Activated T-helper 2 cell treated with anti-CD3 and anti-CD28 coated beads, Interferon-gamma antibody, Interleukin-2, Interleukin-4, amounts not matched to agents 10 μg/mL and 5 μg/mL and 100 μg/mL, durations not matched to agents 14 hours and 24 hours and 36 hours (primary cell): ENCODE measurements at places on chromosomes 16 and 17. TPM values are rescaled to one million over a fixed set of nuclear protein-coding genes. Genes with fewer than 3 reads are reported as not detected.

GRCh38 chr17:56629531-56630075 is 36.1 kb downstream of the NOG start:
- DNase-seq, result no peak

The MT1H gene
- total RNA-seq, result not detected in 2 replicates

DNA sequence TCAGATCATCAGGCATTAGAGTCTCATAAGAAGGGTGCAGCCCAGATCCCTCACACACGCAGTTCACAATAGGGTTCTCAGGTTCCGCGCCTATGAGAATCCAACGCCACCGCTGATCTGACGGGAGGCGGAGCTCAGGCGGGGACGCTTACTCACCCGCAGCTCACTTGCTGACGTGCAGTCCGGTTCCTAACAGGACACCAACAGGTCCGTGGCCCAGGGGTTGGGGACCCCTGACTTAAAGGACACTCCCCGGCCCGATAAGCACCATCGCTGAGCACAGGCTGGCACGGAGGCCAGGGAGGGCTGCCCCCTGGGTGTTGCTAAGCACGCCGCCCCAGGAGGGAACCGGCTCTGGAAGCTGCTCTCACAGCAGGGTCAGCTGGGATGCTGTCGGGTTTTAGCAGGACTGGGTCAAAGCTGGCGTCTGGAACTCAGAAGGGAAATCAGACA is 30.1 kb upstream of the BAHCC1 start:
- DNase-seq, result no peak

- no peak for DNase-seq
Measured at GRCh38 chr16:3070608-3071111, 5.2 kb downstream of the IL32 start.

The PPP1R1B gene
- not detected in 2 replicates for total RNA-seq

DNA sequence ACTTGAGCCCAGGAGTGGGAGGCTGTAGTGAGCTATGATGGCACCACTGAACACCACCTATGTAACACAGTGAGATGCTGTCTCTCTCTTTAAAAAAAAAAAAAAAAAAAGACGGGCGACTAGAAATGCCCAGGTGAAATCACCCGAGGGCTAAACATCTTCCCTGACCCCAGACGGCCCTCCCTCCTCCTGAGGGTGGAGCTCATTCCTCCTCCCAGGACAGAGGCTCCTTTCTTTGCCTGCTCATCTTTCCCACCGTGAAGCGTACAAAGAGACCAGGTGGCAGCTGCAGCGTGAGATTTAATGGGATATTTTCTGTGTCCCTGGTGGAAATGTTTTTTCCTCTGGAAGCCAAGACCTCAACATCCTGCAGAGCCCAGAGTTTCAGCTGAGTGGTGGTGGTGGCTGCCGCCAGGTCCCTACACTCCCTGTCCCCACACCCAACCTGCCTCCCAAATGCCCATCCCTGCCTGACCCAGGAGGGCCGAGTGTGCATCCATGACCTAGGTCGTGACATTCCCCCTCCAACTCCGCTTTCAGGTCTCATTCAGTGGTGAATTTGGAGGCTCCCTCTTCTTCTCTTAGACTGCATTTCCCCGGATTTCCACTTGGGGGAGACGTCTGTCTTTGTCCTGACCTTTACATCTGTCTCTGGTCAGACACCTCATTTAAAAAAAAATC is 14.4 kb upstream of the GPRC5B start:
- DNase-seq, result peak; percentile 21

The CDH15 gene
- total RNA-seq, result not detected in 2 replicates

DNA sequence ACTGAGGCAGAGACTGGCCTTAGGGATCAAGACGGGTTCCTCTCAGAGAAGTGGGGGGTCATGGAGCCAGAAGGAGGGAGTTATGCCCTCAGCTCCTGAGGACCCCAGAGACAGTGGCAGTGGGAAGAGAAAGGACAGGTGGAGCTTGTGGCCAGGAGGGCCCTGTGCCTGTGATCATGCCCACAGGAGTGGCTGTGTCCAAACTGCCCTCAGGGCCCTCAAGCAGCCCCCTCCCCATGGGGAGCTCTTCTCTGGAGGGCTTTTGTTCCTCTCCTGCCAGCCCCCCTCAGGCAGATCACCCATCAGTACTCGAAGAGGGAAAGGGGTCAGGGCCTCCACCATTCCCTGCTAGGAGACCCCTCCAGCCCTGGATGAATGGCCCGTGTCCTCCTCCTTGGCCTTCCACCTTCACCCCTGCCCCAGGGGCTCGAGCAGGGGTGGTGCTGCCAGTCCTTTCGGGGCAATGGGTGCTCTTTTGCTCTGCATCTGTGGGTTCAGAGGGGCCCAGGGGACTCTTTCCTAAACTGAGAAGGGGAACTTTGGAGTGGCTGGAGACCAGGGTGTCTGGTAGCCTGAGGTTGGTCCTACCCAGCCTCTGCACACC is 52.7 kb downstream of the BEAN1 start:
- DNase-seq, result no peak

DNA sequence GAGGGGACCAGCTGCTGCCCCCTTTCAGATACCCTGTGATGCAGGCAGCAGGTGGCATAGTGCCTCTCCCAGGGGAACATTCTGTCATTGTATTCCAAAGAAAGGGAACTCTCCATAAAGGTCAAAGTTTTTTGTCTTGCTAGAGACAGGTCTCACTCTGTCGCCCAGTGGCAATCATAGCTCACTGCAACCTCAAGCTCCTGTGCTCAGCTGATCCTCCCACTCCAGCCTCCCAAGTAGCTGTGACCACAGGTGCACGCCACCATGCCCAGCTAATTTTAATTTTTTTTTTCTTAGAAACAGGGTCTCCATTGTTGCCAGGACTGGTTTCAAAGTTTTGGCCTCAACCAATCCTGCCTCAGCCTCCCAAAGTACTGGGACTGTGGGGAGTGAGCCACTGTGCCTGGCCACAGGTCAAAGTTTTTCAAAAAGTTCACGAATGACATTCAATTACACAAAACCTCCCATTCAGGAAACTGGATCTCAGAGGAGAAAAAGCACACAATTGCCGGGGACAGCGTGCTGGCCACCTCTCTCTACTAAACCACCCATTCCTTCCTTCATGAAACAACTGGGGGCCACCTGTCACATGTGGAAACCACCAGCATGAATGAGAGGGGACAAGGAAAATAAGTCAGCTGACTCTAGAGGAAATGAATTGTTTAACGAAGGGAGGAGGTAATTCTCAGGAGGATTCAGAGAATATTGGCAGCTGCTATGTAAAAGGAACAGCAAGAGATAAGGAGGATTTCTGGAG is 80.0 kb downstream of the MARCHF10 start:
- no peak for DNase-seq

GRCh38 chr16:83689385-83689831 is 118.4 kb upstream of the HSBP1 start:
- no peak for DNase-seq

The TTC19 gene
- 32.7 and 35.3 TPM in 2 replicates for total RNA-seq

- no peak for DNase-seq
Measured at GRCh38 chr16:77919761-77920415, 102.5 kb upstream of the CLEC3A start.

- no peak for DNase-seq
Measured at GRCh38 chr17:19295473-19296135, 58.4 kb downstream of the EPN2 start.

The TMEM231 gene
- total RNA-seq, result 2.7 and 3.4 TPM in 2 replicates

The GPR139 gene
- total RNA-seq, result not detected in 2 replicates

DNA sequence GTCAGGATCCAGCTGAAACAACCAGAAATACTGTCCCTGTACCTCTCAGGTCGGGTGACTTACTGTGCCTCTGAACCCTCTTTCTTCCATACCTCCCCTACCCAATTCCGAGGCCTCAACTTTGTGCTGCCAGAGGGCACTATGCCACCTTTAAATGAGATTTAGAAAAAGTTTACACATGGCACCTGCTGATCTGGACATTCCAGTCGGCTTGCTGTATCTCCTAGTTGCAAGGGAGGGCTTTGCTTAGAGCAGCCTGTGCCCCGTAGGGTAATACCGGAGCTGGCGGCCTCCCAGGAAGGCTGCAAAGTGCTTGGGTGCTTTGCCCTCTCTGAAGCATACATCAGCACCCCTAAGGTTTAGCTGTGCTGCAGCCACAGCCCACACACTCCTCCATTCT is 306.0 kb upstream of the RBFOX1 start:
- DNase-seq, result no peak

DNA sequence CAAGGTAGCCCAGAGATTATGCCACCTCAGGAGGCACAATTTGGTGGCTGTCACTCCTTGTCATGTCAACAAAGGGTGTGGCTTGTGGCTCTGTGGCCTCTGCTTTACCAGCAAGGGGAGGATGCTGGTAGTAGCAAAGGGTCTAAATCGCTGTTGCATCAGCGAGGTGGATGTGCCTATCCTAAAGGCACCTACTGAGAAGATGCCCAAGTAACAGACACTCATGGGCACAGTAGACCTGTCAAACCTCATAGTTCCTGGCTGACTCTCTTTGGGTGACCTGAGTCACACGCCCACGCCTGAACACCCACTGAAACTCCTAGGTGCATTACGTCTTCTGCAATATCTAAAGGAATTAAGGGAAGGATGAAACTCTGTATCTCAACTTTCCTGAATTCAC is 139.5 kb downstream of the PRKCB start:
- DNase-seq, result no peak

DNA sequence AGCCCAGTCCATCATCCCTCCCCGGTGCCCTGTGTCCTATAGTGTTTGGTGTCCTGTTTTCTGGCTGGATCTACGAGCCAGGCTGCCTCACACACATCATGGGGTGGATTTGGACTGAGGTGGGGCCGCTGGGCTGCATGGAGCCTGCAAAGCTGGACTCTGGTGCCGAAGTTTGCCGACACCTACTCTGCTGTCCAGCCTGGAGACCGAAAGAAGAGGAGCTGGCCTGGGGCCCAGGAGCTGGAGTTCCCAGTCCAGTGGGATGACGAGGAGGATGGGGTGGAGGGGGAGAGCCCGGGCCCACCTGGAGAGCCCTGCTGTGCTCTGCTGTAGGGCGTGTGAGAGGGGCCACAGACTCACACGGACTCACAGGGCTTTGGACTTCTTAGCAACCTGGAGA is 40.3 kb upstream of the ENPP7 start:
- DNase-seq, result no peak

DNA sequence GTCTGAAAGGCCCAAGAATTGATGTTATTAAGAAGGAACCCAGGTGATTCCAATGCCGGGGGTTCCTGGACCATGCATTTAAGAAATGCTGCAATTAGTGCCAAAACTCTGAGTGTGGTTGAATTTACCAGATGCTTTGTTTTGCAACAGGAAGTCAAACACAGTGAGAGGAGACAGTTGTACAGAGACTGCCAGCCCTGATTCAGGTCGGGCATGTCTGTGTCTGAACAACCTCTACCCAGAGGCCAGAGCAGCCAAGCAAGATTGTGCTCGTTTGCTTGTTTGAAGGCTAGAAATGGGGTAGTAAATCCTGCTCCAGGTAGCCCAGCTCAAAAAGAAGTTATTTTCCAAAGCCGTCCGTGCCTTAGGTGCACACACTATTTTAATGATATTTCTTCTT is 412.4 kb upstream of the ERCC4 start:
- no peak for DNase-seq

DNA sequence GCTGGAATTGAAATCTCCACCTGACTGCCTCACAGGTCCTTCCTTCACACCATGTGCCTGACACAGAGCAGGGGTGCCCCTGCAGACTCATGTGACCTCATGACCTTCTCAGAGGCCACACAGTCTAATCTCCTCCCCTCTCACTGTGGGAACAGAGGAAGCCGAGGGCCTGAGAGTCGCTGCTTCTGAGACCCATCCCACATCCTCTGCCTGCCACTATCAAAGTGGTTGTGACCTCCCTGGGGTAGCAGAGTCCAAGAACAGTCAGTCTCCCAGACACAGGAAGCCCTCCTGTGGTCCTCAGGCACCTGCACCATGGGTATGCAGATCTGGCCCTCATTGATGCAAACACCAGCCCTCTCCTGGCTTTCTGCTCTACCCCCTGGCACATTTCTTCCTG is 78.5 kb downstream of the RAB11FIP4 start:
- no peak for DNase-seq

GRCh38 chr16:83400234-83400633 is 407.5 kb upstream of the HSBP1 start:
- DNase-seq, result no peak

DNA sequence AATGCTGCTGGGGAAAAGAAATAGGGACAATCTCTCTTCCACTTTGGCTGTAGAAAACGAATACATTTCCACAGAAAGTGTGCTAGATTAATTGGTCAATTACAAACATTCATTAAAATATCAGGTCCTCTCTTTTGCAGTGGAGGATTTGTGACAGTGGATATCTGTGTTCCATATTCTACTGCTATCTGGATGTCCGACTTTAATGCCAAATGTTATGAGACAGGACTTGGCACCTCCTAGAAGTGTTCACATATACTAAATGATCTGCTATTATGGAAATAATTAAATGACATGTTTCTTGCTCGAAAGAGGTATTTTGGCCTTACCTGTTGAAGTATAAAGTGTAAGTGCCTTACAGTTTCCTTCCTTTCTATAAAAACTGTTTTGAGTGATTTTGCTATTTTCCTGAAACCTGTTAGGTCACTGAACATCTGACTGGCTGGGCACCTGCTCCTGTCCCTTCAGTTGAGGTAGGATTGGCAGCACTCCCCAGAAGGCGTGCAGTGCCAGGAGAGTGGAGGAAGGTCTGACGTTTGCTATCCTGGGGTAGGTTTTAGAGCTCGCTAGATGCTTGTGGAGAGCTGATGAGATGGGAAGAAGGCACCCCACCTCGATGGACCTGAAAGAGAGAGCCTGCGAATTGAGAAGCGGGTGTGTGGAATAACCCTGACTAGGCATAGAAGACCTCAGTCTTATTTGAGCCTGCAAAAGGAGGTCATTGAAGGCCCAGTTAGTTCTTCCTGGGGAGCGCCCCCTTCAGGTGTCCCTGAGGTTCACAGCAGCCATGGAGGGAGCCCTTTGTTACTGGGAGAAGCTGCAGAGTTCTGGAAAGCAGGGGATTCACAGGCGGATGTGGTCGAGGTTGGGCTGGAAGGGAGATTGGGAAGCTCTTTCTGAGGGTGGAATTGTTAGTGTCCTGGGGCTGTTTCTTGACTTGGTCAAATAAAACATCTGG is 159.4 kb upstream of the ZNF267 start:
- DNase-seq, result no peak

- DNase-seq, result no peak
Measured at GRCh38 chr16:9225527-9226316, 134.3 kb downstream of the HAPSTR1 start.

- no peak for DNase-seq
Measured at GRCh38 chr16:2507052-2507659, 6.6 kb upstream of the ATP6V0C start.

- DNase-seq, result no peak
Measured at GRCh38 chr16:14017886-14018285, 53.2 kb upstream of the MRTFB start.

- DNase-seq, result no peak
Measured at GRCh38 chr17:45389354-45389753, 43.3 kb downstream of the ARHGAP27 start.

The ATP6V0A1 gene
- 16.0 and 17.5 TPM in 2 replicates for total RNA-seq
